Kidney glomerular epithelial cell (primary cell): ENCODE measurements at places on chromosomes 11 and 22.

DNA sequence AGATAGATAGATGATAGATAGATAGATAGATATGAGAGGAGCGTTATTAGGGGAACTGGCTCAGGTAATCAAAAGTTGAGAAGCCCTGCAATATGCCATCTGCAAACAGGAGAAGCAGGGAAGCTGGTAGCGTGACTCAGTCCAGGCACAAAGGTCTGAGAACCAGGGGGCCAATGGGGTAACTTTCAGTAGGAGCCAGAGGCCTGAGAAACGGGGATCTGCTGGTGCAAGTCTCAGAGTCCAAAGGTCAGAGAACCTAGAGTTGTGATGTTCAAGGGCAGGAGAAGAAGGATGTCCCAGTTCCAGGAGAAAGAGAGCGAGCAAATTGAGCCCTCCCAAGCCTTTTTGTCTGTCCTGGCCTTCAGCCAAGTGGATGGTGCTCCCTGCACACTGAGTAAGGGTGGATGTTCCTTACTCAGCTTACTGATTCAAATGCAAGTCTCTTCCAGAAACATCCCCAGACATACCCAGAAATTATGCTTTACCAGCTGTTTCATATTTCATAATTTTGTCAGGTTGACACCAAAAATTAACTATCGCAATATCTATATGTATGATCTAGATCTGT, 87.8 kb upstream of the SLC22A12 start:
- no peak for DNase-seq

DNA sequence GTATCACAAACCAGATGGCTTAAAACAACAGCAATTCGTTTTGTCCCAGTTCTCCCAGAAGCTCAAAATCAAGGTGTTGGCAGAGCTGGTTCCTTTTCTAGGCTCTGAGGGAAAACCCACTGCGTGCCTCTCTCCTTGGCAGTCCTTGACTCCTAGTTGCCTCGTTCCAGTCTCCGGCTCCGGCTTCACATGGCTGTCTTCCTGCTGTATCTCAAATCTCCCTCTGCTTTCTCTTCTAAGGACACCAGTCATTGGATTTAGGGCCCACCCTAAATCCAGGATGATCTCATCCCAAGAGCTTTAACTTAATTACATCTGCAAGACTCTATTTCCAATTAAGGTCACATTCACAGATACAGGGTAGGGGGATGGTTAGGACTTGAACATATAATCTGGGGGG, 9.2 kb upstream of the NAA40 start:
- DNase-seq: no peak

- DNase-seq: no peak
Measured at GRCh38 chr11:33533386-33534052, 167.1 kb downstream of the C11orf91 start.

GRCh38 chr11:127640561-127641451, 640.2 kb upstream of the KIRREL3 start:
- peak; percentile 11 for DNase-seq

DNA sequence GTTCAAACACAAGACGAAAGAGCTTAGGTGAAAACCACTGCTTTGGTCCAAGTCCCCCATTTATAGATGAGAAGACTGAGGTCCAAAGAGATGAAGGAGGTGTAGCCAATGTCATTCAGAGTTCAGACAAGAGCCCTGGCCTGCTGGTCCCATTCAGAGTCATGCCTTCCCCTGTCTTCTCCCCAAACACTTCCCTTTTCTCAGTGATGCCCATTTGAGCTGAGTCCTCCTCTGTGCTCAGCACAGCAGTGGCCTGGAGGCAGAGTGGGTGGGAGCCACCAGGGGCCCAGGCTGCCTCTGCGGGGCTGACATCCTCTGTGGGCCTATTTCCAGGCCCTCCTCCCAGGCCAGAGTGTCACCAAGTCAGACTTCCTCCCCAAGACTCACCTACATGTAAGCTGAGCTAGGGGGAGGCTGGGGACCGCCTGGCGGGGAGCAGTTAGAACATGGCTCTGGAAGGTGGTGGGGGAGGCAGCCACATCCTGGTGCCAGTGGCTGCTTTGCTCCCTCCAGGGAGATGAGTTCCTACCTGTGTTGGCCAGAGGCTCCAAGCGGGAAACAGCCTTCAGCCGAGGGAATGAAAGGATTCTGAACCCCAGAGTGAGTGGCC, 22.4 kb upstream of the LRRC10B start:
- DNase-seq: no peak

DNA sequence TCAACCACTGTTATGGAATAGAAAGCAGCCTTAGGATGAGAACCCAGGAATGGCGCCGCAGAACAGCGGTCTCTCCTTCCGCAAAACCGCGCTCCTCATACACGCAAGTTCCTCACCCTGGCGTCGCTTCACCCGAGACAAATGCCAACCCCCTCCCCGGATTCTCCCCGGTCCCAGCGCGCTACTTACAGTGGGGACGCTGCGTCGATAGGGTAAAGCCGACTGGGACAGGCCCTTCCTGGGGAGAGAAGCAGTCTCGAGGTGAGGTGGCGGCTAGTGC, 287 bp downstream of the RPS13 start:
- DNase-seq: no peak

GRCh38 chr11:76660533-76661305, 9.8 kb downstream of the LRRC32 start:
- no peak for DNase-seq

DNA sequence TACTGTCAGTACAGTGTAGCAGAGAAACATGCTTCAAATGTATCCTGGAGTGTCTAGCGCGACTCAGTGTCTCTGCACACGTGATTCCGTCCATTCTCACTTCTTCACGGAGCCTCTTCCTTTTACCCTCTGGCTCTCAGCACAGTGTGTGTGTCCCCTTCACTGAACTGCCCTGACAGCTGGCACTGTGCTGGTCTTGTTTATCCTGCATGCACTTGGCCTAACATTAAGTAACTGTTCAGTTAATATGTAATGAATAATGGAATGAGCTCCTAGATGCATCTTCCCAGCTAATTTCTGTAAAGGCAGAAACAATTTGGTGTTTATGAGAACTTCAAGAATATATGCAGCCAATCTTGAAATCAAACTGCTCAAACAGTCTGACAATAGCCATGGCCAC, 44.4 kb downstream of the KMT5B start:
- DNase-seq: no peak

- no peak for DNase-seq
Measured at GRCh38 chr22:41847300-41847699, 14.4 kb downstream of the SREBF2 start.
